ENCODE measurements at places on chromosomes 3 and 15.

GRCh38 chr15:29322415-29322814 is 52.8 kb upstream of the NSMCE3 start:
- no peak for DNase-seq

DNA sequence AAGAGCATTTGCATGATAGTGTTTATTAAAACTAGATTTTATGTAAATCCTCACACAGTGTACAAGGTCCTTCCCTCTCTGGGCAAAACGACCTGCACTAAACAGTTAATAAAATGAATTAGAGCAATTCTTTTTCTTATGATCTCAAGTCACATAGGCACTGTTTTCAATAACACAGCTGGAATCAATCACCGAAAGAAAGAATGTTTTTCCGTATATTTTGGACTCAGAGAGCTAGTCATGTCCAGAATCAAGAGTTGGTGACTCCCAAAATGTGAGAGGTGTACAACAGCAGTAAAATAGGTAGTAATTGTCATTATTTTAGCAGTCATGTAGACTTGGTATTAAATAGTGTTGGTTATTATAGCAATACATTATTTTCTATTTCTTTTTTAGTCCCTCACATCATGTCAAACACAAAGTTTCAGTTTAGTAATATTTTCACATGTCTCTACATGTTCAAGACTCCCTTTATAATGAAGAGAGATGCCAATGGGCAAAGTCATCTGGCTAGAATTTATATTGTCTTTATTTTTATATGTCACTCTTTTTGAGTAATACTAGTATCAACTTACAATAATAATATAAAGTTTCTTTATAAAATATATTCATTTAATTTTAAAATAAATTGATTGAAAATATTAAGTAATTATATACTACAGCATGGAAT is 448.6 kb upstream of the CDIN1 start:
- DNase-seq, result no peak

DNA sequence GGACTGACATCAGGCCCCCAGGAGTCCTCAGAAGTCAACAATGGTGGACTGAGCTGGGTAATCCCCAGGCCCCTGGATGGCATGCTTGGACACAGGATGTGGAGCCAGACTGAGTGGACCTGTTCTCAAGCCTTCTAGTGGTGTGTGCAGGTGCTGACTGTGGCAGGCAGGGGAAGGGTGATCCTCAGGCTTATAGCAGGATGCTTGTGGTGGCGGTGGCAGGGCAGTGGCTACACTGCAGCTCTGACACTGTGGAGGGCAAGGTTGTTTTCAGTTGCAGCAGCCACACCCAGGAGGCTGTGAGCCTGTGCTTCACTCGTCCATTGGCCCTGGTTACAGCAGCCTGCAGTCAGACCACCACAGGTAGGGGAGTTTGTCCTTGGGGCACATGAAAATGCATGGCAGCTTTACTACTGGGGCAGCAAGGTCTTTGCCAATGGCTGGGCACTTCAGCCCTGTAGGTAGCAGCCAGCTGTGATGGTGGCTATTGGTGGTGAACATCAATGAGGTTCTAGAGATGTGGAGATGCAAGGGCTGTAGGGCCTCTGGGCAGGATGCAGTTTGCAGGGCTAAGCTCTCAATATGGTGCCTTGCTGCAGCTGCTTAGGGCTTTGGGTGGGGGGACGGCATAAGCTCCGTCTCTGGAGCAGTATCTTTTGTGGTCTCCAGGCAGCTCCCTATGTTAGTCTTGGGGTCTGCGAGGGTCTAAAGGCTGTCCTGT is 17.5 kb upstream of the MYO5A start:
- no peak for DNase-seq

DNA sequence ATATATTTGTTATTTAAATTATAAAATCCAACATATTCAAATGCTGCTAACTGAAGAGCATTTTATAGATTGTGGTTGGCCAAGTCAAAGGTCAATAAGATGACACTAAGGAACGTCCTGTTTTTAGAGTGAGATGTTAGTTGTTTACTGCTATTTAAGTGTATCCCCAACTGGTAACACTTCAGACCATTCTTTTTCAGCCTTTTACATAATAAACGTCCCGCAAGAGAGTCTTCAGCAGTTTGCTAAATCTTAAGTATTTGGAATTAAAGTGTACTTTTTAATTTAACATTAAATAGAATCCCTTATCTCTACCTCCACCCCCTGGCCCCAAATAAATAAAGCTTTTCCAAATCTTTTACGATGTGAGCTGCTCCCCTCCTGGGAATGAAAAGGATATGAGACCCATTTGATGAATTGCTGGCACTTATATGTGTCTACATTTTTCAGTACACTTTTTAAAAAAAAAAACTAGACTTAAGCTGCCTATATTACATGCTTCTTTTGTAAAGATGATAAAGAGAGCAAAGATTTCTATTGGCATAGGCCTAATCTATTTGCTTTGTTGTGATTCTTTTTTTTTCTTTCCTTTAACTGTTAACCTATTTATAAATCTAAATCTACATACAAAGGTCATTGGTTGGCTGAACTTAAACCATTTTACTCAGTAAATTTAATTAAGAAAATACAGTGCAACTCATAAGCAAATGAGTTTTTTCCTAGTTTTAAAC is 101.8 kb upstream of the SKOR1 start:
- DNase-seq, result no peak

DNA sequence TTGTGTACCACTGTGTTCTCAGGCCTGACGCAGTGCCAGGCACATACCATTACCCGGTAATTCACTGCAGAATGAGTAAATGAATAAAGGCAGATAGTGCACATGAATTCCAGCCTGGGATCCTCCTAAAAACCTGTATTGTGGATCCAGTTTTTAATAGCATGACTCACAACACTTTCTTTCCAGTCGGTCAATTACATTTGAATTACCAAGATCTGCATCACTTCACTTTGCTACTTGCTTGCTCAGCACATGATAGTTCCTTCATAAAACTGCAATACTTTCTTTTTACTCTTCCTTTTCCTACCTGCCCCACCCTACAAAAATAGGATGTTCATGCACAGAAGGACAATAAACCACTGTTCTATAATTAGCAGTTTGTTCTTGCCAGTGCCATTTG is 553.8 kb downstream of the MAGI1 start:
- DNase-seq, result no peak

- no peak for DNase-seq
Measured at GRCh38 chr3:49339581-49339940, 292 bp downstream of the USP4 start.

GRCh38 chr3:78258798-78259197 is 1218.9 kb downstream of the ROBO2 start:
- DNase-seq, result no peak

- no peak for DNase-seq
Measured at GRCh38 chr3:133843634-133844033, 38.0 kb downstream of the SRPRB start.

- DNase-seq, result no peak
Measured at GRCh38 chr15:62826561-62826960, 216.0 kb upstream of the TPM1 start.

GRCh38 chr15:40618023-40618422 is 24.0 kb downstream of the KNL1 start:
- DNase-seq, result no peak

DNA sequence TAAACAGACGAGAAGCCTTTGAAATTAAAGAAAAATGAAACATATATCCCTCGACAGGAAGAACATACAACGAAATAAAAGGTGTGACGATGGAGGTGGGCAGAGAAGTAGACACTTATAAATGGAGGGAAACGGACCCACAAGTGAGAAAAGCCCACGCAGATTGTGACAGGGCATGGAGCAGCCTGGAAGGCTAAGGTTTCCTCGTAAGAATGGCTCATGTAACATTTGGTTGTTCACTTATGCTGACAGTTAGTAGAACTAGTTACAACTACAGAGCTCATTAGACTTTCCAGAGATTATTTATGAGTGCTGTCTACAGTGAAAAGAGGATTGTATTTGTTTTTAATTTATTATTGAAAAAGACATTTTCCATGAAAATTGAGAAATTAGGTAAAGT is 82.6 kb downstream of the NR1I2 start:
- DNase-seq, result no peak

DNA sequence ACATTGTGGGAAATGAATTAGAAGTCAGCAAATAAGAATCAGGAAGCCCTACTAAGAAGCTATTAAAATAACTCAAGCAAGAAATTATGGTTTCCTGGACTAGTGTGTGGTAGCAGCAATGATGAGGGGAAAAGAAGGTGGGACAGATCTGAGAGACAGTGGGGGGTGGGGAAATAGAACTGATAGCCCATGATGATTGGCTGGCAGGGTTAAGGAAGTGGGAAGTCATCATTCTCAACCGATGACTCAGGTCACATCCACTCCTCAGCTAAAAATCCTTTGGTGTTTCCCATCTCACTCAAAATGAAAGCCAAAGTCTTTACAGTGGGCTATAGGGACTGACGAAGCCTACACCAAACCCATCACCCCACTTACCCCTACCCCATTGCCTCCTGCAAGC is 153.9 kb upstream of the ARHGEF26 start:
- DNase-seq, result no peak

DNA sequence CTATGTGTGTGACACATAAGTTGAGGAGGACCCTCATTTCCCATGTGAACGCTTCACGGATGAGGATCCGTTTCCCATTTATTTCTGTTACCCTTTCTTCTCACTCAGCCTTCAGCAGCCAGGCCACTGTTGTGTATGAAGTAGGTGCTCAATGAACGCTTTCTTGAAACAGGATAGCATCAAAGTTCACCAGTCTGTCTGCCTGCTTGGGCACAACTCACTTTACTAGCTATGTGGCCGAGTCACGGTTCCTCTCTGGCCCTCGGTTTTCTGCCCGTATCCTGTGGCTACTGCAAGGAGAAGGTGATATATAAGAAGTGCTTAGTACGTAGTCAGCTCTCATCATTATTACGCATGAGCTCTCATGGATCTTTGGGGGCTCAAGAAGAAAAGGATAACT is 22.4 kb downstream of the ACSBG1 start:
- DNase-seq, result no peak

GRCh38 chr3:146682171-146682570 is 77.0 kb upstream of the PLSCR5 start:
- no peak for DNase-seq

DNA sequence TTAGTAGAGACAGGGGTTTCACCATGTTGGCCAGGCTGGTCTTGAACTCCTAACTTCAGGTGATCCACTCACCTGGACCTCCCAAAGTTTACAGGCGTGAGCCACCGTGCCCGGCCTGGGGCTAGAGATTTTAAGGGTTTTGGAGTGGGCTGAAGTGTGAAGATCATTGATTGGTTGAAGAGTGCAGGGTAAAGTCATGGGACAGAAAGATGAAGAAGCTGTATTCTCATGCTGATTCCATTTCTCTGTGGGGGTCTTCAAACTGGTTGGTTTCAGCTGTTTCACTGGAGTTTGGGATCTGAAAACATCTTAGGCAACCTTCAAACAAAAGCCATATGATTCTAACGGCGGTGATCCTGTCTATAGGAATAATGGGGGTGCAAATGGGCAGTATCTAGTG is 52.1 kb downstream of the GATM start:
- DNase-seq, result no peak
